ENCODE measurements at places on chromosomes 2 and 18.

DNA sequence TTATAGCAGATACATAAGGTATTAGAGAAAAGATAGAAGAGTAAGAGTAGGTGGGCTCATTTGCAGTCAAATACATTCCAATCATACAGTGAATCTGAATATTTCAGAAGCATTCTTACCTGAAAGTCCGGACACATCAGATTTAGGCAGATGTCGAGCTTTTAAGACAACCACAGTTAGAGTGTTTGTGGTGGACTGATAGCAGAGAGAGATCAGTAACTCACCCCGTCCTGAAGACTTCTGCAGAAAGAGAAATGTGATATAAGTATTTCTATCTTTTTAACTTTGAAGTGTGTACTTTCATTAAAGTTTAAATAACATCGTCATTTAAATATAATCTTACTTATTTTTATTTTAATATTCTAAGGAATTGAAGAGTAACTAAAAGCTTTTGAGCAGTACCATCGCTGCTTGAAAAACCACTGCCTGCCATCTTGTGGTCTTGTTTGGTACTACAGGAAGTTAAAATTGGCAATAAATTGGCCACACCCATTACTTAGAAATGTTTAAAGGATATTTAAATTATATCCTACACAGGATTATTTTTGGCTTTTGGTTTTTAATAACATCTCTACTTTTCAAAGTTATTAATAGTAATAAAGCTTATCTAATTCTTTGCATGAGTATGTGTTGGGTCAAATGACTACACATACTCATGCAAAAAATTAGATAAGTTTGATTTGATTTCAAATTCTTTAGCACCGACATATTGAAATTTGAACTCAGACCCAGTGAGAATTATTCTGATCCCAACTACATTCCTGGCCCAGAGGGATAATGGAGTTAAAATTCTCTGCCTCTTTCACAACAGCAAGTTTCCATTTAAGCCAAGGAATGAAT, 5.5 kb downstream of the SYT4 start:
- peak; percentile 26 for DNase-seq

DNA sequence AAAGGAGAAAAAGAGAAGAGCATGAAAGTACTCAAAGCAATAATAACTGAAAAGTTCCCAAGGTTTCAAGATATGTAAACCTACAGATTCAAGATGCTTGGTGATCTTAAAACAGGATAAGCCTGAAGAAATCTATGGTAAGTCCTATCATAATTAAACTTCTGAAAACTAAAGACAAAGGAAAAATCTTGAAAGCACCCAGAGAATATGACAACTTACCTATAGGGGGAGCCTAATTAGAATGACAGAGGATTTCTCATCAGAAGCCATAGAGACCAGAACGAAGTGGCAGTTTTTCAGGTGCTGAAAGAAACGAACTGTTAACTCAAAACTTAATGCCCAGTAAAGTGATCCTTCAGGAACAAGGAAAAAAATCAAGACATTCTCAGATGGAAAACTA, 59.7 kb downstream of the XDH start:
- no peak for DNase-seq

DNA sequence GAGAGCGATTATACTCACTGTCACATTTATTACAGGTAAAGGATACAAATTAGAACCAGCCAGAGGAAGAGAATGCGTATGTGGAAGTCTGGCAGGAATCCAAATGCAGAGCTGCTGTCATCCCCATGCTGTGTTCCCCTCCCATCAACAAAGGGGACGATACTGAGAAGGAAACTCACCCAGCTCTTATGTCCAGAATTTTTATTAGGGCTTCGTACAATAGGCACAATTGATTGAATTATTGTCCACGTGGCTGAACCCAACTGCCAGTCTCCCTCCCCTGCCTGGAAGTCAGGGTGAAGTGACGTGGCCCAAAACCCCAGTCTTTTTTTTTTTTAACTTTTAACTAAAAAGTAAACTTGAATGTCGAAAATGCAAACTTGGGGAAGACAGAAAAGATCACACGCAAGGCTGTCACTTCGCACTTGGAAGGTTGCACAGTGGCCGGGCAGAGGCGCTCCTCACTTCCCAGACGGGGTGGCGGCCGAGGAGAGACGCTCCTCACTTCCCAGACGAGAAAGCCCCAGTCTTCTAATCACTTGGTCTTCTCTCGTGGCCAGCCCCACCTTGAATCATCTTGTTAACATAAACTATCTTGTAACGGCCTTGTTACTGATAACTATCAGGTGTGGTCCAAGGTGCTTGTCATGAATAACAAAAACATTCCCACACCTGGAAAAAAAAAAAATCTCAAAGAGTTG, 40.0 kb upstream of the ITSN2 start:
- DNase-seq: no peak

GRCh38 chr2:172226244-172227061, 123.8 kb upstream of the DLX2 start:
- DNase-seq: no peak

- no peak for DNase-seq
These were observed 133.0 kb downstream of the MYO3B start for GRCh38 chr2:170310876-170311502.

GRCh38 chr2:133326652-133327397, 241.4 kb downstream of the NCKAP5 start:
- no peak for DNase-seq

DNA sequence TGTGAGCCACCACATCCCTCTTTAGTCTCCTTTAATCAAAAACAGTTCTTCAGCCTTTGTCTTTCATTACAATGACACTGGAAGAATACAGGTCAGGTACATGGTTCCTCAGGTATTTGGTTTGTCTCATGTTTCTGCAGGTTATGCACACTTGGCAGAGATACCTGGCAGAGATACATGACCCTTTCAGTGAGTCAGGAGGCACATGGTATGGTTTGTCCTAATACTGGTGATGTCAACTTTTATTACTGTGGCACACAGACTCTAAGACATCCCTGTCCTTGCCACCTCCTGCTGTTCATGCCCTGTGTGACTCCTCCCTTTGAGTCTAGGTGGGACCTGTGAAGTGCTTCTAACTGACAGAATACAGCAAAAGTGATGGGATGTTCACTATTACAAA, 58.4 kb downstream of the SPIRE1 start:
- no peak for DNase-seq

GRCh38 chr2:42847596-42848151, 55.3 kb upstream of the HAAO start:
- DNase-seq: no peak

GRCh38 chr18:3452750-3453539, 3.0 kb downstream of the TGIF1 start:
- no peak for DNase-seq

GRCh38 chr2:122029456-122029855, 274.0 kb downstream of the TSN start:
- DNase-seq: no peak

DNA sequence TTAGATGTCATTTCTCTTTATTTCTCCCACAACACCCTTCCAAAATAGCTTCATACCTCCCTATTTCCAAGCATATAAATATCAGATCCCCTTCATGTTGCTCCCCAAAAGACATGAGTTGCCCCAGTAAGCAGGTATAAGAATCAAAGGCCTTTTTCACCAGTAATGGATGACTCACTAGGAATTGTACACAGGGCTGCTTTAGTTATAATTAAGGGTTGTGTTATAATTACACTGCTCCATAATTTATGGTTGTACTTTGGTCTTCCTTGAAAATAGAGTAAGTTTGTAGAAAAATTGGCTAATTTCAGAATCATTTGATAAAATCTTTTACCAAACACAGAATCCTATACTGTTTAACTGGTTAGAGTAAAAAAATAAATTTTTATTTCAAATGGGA, 8.8 kb upstream of the AQP4 start:
- DNase-seq: no peak

GRCh38 chr2:236659758-236660150, 90.1 kb downstream of the ACKR3 start:
- peak; percentile 81 for DNase-seq

DNA sequence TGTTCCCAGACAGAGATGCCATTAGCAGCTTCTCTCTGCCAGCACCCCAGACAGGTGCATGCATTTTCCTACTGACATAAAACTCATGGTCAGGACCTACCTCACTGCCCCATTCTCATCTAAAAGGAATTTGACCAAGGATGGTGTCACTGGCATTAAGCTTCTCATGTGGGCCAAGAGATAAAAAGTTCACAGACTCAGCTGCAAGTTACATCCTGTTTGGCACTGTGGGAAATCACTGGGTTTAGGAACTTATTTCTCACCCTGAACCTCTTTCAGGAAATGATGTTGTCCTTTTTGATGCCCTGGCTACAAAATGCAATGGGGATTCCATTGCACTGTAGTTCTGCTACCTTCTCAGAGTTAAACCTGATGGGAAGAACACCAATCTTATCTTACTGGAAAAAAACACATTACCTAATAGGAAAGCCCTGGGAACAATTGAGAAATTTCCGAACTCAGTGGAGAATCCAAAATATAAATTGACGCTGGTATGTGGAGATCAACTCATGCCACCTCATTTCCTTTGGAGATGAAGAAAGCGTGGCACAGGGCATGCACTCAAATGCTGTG, 252.1 kb upstream of the COPS8 start:
- DNase-seq: no peak

DNA sequence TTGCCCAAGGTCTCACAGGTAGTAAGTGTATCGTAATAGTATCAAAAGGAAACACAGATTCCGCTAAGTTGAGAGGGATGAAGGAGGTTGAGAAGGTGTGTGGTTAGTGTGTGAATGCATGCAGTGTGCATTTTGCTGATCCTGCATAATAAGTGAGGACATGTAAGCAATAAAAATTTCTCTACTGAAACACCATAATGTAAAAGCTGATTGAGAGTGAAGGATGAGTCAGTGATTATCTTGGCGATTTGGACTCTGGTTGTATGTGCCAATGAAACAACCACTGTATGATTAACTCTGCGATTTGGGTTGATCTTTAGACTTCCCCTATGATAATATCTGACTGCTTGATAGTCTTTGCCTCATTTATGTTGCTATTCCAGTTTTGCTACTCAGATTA, 16.7 kb upstream of the ADGRF3 start:
- no peak for DNase-seq

GRCh38 chr2:45312275-45312674, 298.8 kb downstream of the SRBD1 start:
- DNase-seq: no peak

DNA sequence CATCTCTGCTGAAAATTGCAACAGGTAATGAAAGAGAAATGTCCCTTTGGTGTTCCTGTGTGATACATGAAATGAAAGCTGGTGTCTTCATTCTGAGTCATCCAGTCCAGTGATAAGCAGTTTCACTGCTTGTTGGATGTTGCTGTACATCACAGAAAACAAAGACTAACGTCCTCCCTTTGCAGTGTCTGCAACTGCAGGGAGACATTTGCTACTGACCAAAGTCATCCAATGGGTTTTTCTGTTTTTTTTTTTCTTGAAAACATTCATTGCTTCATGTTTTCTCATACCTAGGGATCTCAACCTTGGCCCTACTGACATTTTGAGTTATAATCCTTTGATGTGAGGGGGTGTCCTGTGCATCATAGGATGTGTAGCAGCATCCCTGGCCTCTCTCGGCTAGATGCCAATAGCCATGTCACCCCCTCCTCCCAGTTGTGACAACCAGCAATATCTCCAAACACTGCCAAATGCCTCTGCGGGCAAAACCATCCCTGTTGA, 63.6 kb upstream of the FZD5 start:
- DNase-seq: no peak

GRCh38 chr2:239355139-239355538, 45.7 kb downstream of the HDAC4 start:
- DNase-seq: peak; percentile 62

DNA sequence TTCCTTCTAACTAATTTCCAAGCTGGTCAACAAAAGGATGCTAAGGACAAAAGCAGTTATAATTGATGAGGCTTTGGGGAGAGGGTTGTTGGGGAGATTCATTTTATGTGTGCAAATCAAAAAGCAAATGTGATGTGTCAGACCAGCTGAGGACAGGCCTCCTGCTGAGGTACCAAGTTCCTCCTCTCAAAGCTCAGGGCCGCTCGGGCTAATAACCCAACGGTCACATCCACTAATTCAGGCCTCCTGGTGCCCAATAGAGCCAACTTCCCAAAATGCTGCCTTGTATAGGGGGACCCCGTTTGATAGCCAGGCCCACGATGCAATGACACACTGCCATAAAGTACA, 88.6 kb upstream of the RTN4 start:
- no peak for DNase-seq

DNA sequence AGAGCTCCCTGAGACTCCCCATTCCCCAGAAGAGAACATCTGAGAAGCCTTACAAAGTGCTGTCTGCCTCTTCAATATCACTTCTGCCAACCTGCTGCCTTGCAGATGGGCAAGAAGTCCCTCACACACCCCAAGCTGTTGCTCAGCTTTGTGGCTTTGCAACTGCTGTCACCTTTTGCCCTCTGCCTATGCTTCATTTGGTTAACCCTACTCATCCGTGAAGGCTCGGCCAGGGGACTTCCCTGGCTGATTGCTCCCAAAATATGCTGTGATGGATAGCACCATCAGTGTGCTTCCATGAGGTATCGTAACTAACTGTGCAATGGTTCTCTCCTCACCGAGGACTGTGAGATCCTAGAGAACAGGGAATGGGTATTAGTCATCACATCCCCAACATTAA, 88.9 kb upstream of the CYP1B1 start:
- no peak for DNase-seq

DNA sequence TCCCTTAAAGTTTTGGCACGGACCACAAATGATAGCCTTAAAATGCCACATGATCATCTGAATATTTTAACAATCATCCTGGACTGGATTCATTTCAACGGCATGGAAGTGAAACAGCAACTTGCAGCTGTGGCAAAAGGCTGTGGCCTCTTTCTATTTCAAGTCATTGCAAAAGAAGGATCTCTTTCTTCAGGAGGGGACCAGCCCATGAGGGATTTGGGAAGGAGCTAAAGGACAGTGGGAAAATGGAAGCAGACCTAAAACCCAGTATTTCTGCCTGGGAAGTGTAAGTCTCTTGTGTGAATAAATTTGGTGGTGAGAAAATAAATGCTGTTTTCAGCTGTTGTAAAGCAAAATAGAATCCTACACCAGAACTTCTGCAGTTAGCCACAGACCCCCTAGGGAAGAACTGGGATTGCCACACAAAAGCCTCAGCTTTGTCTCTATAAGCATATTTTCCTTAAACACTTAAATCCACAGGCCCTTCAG, 107.3 kb upstream of the ZFP36L2 start:
- no peak for DNase-seq

GRCh38 chr2:16641509-16641908, 24.1 kb downstream of the CYRIA start:
- DNase-seq: no peak

- DNase-seq: no peak
These were observed 134.0 kb downstream of the NRP2 start for GRCh38 chr2:205816268-205816667.

- no peak for DNase-seq
These were observed 82.3 kb downstream of the ACVR2A start for GRCh38 chr2:147927053-147927588.

All from muscle of back (tissue), 13 donors.